Effector CD4-positive, alpha-beta T cell (primary cell): ENCODE measurements at places on chromosomes 6 and 20.
A peak's percentile ranks its signal among the peaks of the same experiment; 100 is the strongest.

DNA sequence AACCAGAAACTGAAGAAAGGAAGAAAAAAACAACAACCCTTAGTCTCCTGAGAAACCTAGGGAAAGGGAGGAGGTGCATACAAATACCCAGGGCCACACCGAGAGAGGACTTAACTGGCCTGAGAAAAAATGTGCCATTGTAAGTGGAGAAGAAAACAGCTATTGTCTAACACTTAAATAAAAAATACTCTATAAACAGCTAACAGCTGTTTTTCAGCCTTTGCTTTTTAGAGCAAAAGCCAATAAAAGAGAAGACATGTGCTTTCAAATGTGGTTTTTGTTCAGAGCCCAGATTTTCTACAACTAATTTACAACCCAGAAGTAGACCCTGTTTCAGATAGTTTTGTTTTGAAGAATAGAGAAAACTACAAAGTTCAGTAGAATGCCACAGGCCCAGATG, 56.0 kb upstream of the SLC22A16 start:
- DNase-seq, result no peak

DNA sequence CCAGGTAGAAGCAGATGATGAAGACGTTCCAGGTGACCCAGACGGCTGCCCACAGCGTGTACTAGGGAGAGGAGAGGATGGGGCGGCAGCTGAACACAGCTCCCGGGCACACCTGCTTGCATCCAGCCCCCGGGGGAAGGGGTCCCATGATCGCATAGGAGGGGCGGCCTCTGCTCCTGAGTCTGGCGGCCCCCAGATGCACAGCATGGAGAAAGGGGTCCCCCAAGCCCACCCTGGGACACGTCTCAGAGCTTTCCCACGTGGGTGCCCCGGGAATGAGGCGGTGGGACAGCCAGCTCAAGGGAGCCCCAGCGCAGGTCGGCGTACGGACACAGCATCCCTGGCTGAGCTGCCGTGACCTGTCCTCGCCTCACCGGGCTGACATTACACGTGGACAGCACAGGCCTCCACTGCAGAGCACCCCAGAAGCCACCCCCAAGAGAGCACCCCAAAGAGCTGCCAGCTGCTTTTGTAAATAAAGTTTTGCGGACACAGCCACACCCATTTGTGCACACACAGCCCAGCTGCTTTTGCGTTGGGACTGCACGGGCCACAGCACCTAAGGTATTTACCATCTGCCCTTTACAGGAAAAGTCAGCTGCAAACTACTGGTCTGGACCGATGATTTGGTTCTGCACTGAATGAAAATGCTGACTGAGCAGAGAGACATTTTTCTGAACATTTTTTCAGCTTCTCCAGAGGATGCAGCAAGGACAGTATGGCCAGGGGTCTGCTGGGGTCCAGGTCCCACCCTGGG, 5.2 kb downstream of the NKAIN4 start:
- no peak for DNase-seq

- DNase-seq, result no peak
These were observed 41.7 kb upstream of the NAA20 start for GRCh38 chr20:19975436-19975799.

- DNase-seq, result no peak
These were observed 29.5 kb downstream of the TOP1 start for GRCh38 chr20:41057999-41058673.

- no peak for DNase-seq
These were observed 15.7 kb upstream of the IGF2R start for GRCh38 chr6:159953091-159953601.

GRCh38 chr20:10790013-10790412, 116.2 kb upstream of the JAG1 start:
- DNase-seq, result no peak

DNA sequence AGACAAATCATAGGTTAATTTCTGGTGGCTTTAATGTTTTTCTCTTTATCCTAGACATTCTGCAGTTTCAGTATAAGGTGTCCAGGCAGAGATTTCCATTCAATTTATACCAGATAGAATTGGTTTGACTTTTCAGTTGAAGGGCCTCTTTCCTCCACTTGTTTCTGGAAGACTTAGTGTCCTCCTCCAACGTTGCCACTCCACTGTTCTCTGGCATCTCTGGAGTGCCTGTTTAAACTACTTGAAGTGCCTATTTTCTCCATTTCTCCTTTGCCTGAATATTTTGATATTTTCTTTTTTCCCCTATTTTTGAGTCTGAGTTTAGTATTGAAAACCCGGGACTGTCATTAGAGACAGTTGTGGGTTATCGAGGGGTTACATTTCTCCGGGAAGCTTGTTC, 27.7 kb downstream of the EDN3 start:
- DNase-seq, result no peak

GRCh38 chr6:149209871-149210775, 107.4 kb upstream of the TAB2 start:
- peak; percentile 11 for DNase-seq

GRCh38 chr20:31669876-31670275, 32.2 kb downstream of the COX4I2 start:
- no peak for DNase-seq

DNA sequence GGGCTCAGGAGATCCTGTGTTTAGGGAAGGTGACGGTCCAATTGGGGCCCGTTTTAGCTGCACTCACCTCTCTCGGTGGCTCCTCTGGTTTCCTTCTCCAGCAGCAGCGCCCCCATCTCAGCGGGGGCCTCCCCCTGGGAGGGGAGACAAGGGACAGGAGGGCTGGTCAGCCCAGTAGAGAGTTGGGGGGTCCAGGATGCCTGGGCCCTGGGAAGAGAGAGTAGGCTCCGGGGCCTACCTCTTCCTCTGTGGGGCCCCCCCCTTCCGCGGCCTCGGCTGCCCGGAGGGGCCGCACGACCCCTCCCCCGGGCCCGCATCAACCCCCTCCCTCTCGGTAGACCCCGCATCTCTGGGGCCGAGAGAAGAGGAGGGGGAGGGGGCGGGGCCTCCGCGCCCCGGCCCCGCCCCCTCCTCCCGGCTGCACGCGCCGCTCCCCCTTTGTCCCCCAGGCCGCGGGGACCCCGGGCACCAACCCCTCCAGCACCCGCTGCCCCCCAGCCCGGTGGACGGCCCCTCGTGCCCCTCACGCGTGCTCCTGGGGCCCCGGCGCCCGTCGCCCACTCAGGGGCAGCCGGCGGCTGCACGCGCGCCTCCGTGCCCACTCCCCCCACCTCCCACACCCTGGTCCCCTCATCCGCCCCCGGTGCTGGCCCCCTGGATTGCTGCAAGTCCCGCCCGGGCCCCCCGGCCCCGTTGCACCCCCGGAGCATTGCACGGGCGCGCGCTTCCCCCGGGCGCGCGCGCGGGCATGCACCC, 464 bp downstream of the EHMT2 start:
- DNase-seq, result no peak

GRCh38 chr20:14559612-14560011, 222.2 kb upstream of the FLRT3 start:
- DNase-seq, result no peak

- DNase-seq, result no peak
These were observed 14.6 kb downstream of the TMEM151B start for GRCh38 chr6:44284867-44285266.

DNA sequence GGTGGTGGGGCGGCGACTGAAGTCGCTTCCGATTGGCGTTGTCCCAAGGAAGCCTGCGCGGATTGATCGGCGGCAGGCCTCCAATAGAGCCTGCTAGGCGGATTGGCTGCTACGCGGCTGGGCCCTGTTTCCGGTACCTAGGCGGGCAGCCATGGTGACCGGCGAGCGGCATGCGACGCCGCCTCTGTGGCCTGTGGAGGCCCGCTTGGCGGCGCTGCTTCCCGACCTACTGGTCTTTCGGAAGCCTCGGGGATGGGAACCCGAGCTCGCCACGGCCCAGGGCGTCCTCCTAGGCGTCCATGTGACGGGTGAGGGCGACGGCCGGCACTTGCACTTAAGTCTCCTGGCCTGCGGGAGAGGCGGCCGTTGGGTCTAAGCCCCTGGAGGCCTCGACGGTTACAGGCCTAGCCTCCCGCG, 28.1 kb downstream of the NFYA start:
- DNase-seq, result no peak

DNA sequence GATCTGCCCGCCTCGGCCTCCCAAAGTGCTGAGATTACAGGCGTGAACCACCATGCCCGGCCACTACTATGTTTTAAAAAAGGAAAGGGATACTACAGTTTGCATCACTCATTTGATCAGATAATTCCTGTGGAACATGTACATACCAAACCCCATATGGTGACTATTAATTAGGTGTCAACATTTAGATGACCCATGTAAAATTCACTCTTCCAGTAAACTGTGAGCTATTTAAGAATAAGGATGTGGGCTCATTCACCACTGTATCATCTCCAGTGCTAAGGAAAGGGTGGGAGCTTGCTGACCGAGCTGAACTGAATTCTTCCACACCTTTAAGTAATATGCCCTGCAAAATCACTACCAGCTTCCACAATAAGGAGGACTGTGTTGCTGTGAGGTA, 127.5 kb downstream of the BTBD9 start:
- DNase-seq, result no peak

DNA sequence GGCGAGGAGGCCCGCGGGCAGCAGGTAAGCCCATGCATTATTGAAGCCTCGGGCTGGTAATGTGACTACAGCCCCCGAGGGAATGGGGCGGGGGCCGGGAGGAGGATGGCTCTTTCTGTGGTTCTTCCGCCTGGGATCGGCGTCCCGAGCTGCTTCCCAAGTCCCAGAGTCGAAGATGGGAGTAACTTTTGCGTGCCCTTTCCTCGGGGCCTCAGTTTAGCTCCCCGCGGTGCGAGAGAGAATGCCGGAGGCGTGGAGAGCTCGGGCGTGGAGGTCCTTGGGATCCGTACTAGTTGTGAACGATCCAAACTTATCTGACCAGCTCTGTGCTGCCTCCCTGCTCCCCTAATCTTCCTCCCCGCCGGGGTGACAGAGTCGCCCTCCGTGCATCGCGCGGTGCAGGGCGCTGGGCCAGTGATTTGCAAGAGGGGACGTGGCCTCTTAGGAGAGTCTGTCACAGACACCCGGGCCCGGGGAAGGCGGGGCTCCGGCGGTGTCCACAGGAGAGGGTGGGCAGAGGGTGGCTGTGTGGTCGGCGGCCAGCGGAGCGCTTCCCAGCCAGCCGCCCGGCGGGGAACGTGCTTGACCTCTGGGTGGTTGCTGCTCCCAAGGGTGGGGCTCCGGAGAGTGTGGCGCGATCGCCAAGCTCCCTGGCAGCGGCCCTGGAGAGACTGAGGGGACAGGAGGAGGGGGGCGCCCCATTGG, 815 bp downstream of the UTRN start:
- peak; percentile 20 for DNase-seq

DNA sequence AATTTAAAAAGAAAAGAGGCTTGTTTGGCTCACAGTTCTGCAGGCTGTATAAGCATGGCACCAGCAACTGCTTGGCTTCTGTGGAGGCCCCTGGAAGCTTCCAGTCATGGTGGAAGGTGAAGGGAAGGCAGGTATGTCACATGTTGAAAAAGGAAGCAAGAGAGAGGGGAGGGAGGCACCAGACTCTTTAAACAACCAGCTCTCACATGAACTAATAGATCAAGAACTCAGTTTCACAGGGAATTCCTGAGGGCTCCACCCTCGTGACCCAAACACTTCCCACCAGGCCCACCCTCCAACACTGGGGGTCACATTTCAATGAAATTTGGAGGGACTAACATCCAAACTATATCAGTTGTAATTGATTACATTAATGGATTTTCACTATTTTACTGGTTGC, 127.9 kb upstream of the MLIP start:
- no peak for DNase-seq

GRCh38 chr6:47084610-47085009, 42.5 kb upstream of the ADGRF1 start:
- DNase-seq, result no peak

GRCh38 chr20:31843881-31844280, 1.5 kb downstream of the FOXS1 start:
- DNase-seq, result no peak

DNA sequence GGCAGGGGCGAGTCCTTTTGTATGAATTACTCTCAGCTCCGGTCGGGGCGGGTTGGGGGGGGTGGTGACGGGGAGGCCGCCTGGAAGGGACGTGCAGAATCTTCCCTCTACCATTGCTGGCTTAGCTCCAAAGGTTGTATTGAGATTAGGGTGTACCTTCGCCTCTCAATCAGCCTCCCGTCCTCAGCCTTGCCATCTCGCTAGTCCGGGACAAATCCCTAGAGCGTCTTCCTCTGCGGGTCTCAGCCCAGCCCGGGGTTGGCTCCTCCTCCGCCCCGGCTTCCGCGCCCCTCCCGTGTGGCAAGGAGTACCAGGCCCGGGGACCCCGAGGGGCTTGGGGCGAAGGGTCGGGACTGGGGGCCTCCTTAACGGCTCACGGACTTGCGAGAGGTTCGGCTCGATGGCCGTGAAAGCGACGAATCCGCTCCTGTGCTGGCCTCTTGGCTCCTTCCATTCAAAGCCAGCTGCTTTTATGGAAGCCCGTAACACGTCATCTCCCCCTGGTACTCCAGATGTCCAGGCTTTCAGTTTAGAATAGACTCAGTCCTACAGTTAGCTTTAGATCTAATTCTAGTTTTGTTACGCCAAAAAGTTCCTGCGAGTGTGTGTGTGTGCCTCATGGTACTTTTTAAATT, 636 bp upstream of the EEF1A1 start:
- DNase-seq, result no peak

- DNase-seq, result no peak
These were observed 72.5 kb downstream of the FLRT3 start for GRCh38 chr20:14264869-14265268.

DNA sequence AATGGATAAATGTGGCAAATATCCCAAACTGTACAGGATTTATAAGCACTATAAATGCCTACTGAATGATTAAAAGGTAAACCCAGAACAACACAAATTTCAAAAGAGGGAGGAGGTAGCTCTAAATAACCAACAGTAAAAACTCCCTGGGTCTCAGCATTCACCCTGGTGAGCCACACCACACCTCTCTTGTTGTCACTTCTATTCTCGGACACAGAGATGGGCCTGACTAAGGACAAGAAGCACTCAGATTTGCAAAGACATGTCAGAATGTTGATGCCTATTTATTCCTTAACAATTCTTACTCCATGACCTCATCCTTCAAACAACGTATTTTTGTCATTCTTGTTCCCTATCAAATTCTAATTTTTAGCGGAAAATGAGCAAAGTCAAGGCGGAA, 14.7 kb downstream of the TNFRSF21 start:
- DNase-seq, result no peak

DNA sequence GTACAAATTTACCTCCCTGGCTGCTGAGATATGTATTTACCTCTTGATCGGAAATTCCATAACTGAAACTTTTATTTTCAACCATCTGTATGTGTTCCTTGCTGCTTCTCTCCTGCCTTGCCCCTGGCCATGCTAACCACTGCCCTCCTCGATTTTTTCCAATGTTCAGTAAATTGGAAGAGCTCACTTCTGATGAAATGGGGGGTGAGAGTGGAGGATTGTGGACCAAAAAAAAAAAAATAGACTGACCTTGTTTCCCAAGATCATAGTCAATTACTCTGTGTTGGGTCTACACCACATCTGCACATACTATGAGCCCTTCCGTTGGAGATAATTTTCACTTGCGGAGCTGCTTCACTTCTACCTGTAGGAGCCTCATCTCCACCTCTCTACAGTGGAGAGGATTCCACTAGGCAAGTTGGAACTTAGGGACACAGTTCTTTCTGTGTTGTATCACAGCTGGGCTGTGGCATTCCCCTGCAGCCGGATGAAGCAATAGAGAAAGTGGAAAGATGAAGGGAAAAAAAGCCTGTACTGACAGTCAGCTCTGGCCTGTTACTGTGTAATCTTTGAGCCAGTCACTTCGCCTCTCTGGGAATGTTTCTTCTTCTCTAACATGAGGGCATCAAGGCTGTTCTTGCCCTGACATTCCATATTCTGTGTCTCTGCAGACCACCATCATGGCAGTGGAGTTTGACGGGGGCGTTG, 1.6 kb downstream of the PSMB9 start:
- no peak for DNase-seq

GRCh38 chr20:8530022-8530421, 398.0 kb downstream of the PLCB1 start:
- DNase-seq, result no peak
